ENCODE measurements at places on chromosomes 16 and 17.

GRCh38 chr17:70581459-70581858, 412.1 kb downstream of the KCNJ2 start:
- no peak for DNase-seq

DNA sequence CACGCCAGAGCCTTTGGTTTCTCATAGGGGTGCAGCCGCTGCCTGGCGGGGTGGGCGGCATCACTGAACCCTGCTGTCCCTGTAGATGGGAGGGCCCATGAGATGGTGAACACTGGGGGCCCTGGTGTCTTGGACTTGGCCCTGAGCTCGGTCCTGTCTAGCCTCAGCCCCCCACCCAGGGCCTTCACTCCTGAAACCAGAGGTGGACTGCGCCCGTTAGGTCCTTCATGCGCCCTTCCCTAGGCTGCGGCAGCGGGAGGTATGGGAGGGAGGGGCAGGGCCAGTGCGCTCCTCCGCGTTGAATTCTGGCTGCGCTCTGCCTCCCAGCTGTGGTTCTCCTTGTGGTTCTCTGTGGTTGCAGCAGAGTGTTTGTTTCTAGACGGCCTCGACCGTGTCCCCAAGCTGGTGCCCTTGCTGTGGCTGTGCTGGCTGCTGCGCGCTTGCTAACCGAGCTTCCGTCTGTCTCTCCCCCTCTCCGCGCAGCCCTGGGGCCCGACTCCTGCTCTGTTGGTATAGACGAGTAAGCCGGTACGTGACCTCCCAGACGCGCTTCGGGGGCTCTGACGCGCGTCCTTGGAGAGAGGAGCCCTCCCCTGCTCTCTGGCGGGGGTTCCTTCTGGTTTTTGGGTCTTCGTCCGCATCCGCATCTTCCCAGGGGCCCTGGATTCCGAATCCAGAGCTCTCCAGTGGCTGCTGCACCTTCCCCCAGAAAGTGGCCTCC, 7.4 kb upstream of the NUDT16L1 start:
- no peak for DNase-seq

- no peak for DNase-seq
Measured at GRCh38 chr17:62870030-62870541, 62.0 kb upstream of the MARCHF10 start.

DNA sequence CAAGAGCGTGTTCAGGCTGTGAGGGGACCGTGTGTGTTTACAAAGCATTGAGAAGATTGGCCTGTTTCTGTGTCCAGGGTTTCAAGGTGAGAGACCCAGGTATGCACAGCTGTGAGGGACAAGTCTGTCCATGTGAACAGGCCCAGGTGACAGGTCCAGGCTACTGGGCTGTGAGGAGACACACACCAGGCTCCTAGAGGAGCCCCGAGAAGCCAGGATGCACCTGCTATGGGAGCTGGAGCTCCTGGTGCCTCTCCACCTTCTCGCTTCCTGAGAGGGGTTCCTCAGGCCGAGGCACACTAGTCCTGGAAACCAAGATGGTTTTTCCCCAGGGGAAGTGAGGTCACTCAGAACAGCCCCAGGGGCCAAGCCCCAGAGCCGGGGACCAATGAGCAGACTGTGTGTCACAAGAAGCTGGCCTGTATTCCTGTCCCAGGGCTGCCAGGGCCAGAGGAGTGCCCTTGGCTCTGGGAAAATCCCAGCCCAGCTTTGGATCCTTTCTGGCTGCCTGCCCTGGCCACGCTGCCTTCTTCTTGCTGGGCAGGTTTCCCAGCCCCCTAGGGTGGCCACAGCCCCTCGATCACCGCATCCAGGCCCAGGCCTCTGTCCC, 153.4 kb upstream of the PLCG2 start:
- DNase-seq, result no peak

DNA sequence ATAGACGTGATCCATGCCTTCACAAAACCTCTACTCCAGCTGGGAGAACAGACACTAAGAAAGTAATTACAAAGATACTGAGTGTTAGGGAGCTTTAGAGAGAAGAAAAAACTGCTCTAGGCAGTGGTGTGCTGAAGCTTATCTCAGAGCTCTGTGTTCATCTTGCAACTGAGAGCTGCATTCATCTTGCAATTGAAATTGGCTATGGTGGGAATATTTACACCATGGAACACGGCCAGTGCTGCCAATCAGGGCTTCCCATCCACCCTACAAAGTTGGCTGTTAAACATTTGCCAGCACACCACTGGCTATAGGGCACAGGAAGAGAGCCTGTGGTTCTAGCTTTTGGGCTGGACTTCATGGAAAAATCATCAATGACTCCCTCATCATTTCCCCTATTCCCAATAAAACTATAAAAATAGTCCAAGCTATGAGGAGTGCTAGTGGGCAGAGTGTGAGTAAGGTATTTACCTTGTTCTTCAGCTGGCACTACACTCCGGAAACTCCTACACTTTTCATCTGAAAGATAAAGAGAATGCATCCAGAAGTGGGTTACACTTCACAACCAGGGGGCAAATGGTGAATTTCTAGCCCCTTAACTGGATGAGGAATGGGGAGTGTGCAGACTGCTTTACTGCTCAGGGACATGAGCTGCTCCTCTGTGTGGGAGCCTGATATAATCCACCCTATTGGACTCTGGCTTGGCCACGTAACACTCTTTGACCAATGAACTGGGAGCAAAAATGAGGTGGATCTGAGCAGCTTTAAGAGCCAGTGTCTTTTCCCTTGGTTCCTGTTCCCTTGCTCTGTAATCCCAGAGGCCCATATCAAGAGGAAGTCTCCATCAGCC, 11.6 kb downstream of the GSG1L2 start:
- no peak for DNase-seq

GRCh38 chr16:8639694-8640093, 18.2 kb downstream of the METTL22 start:
- DNase-seq, result no peak

DNA sequence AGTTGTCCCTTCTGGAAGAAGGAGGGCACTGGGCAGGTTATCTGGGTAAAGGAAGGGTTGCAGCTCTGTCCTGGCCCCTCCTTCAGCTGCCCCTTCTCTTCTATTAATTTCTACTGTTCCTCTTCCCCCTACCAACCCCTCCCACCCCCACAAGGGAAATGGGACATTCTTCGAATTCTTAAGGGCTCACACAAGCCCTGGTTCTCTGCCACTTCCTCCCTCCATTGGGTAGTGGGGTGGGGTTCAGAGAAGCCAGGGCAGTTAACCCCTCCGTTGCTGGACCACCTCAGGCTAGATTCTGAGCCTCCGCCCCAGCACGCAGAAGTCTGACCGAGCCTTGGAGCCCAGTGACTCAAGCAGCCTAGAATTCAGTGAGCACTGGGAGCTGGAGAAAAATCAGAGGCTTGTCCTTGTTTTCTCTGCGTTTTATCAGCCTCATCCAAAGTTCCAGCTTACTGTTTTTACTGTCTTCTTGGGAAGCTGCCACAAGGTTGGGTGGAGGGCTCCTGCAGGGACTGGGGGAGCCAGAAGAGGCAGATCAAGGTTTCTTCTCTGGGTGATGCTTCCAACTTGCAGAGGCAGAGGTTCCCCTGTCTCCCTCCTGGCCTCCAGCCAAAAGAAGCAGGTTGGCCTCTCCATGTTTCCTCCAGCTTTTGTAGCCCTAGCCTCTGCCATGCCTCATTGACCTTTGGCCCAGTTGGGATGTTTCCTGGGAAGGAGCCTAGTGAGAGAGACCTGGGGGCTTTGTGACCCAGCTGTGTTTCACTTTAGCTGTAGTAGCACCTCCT, 10.2 kb downstream of the LASP1 start:
- DNase-seq, result no peak

GRCh38 chr17:73192206-73192893, 505 bp upstream of the COG1 start:
- no peak for DNase-seq

DNA sequence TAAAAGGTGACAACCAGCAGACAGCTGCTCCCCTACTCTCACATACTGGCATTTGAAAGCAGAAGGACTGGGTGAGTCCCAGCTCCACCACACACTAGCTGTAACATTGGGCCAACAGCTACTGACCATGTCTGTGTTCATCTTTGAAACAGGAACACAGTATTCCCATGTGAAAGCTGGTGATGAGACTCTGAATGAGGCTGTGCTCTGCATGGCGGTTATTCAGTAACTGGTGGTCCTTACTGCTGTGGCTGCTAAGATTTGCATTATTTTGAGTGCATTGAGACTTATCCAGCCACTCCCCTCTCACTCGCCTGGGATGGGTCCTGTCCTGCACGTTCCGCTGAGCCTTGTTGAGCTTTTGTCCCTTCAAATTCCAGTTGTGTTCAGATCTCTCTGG, 342.9 kb downstream of the FOXL1 start:
- DNase-seq, result no peak

DNA sequence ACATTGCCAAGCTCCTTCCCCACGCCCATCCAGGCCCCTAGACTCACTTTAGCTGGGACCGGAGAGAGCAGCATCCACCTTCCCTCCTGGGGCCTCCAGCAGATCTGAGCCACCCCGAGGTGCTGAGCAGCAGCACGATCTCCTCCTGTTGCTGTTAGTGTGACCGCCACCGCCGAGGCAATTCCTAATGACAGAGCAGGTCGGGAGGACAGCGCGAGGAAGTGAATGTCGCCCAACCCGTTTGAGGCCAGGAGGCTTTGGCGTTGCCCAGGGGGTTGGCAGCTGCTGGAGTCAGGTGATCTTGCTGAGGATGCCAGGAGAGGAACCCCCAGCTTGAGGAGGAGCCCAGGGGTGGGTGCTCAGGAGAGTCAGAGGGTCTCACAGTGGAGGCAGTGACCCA, at the start of gene RNF222:
RNF222 (minus strand) TSS at position 192 of the 400 bp plus-strand sequence. CDS start 4,366 bp downstream, outside the sequence.
- DNase-seq, result no peak

DNA sequence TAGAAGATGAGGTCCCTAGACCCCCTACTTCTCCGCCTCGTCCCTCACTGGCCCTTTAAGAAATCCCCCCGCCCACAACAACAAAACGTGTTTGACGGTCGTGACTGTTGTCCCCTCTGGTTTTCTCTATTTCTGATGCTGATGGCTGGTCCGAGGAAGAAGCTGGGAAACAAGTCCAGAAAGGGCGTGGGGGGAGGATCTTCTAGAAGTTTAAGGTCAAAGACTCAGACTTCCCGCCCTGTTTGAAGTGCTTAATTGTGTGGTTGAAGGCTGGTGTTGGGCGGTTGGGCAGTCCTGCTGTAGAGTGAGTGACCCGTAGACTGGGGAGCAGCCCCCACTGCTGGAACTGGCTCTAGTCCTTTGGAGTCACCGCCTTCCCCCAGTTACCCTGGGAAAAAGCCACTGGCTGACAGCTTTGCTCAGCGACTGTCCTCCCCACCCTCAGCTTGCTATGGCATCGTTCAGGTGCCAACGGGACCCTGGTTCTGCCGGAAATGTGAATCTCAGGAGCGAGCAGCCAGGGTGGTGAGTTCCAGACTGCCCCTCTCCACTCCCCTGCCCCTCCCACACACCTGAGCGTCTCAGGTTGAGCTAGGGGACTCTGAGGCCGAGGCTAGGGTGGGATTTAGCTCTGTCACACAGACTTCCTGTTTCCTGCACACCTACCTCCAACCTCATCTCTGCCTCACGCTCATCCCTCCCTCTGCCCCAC, 1.6 kb downstream of the MLLT6 start:
- no peak for DNase-seq

DNA sequence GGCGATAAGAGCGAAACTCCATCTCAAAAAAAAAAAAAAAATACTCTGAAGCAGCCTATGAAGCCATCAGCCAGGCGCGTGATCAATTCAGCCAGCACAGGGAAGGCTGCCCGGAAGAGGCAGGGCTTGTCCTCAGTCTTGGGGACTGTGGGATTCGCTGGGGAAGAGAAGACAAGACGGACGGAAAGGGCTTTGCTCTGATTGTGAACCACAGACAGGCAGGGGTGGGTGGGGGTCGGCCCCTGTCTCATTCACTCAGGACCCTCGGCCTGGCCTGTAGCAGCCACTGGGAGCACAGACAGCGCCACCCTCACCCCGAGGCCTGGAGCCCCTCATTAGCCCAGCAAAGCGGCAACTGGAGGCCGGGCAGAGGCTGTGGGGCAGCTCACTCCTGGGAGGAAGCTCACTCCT, 37.2 kb downstream of the ABR start:
- no peak for DNase-seq

- DNase-seq, result no peak
Measured at GRCh38 chr16:84087466-84088151, 29.1 kb downstream of the MBTPS1 start.

DNA sequence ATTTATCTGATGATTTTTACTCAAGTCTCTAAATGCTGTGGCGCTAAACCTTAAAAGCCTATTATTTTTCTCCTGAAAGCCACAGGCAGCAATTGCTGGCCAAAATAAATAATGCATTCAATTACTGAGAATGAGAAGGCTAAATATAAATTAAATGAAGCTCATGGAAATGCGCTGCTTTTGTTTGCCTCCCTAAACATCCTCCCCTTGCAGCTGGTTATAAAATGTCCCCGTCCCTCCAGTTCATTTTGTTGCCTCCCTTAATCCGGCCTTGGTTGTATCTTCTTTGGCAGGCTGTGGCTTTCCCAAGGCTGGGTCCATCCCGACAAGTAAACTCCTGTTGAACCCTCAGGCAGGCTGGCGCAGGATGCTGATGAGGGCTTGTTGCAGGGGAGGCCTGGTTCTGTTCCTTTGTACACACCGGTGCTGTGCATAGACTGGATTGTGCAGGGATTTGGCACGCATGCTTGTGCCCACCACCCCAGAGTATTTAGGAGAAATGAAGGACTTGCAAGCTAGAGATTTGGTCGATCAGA, 62.7 kb downstream of the KNOP1 start:
- no peak for DNase-seq

DNA sequence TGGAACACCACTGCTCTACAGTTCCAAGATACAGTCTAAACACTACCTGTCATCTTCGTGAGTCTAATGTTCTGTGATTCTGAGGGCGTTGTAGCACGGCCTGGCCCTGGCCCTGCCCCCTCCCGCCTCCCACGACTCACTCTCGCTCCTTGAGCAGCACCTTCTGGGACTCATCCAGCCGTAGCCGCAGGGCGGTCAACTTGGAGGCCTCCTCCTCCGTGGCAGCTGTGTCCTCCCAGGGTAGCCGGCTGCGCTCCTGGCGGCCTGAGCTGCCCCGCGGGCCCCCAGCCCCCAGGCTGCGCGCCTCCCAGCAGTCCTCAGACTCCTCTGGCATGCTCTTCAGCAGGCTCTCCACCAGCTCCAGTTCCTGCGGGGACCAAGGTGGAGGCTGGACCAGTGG, 10.6 kb downstream of the CCDC102A start:
- no peak for DNase-seq

GRCh38 chr17:66620528-66620927, 214.4 kb upstream of the CACNG5 start:
- DNase-seq, result no peak

DNA sequence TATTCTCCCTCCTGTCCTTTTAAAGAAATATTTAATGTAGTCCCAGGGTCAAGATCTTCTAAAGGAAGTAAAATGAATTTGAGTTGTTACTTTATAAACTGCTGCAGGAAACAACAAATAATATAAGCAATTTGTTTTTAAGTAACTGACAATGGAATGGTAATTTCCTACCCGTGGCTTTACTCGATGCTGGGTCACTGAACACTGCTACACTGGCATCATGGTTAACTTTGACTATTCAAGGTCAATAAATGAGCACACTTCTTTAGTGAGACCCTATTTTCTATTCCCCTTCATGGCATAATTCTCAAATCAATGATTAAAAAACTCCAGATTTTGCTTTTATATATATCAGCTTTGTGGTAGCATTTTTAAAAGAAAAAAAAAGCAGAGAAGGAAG, 22.1 kb upstream of the ERCC4 start:
- no peak for DNase-seq

GRCh38 chr16:85265161-85265784, 153.0 kb upstream of the CIBAR2 start:
- no peak for DNase-seq

GRCh38 chr16:4010225-4011158, 105.8 kb downstream of the ADCY9 start:
- no peak for DNase-seq

Data from renal cortex interstitium (tissue), 15 donors.